Cardiac septum (tissue), 1 donor: ENCODE measurements at places on chromosomes 6 and 20.

GRCh38 chr20:64145458-64146300 is 18.6 kb upstream of the MYT1 start:
- DNase-seq: peak; percentile 65

DNA sequence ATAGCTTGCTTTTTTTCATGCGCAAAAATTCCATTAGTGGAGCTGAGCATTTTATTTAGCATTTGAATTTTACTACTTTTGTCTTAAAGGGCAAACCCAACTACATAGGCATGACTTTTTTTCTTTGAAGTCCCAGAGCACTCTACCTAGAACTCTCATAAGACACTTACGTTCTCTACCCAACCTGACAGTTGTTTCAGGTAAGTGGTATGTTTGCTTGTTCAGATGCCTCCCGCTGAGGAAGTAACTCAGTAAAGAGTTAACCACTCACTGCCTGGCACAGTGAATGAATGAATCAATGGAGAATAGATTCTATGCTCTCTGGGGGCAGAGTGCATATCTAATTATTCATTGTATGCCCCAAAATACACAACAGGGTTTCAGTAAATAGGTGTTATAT is 212.3 kb upstream of the PRDM1 start:
- DNase-seq: no peak

- DNase-seq: no peak
Observed at GRCh38 chr6:104409913-104410312, 449.8 kb downstream of the HACE1 start.

DNA sequence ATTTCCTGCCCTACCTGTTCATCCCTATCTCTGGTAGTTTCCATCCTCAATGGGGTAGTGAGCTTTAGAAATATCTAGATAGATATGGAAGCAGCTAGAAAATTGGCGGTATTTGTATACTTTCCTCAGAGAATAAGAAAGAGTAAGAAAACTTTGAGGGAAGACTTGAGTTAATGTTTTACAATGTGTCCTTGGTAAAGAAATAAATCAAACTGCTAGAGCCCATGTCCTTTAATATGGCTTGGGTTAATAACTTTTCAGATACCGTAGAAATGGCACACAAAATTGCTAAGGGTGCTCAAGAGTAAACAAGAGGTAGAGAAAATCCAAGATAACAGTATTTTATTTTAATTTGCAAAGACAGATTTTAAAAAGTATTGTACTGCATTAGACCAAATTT is 28.1 kb upstream of the PGK2 start:
- DNase-seq: no peak

DNA sequence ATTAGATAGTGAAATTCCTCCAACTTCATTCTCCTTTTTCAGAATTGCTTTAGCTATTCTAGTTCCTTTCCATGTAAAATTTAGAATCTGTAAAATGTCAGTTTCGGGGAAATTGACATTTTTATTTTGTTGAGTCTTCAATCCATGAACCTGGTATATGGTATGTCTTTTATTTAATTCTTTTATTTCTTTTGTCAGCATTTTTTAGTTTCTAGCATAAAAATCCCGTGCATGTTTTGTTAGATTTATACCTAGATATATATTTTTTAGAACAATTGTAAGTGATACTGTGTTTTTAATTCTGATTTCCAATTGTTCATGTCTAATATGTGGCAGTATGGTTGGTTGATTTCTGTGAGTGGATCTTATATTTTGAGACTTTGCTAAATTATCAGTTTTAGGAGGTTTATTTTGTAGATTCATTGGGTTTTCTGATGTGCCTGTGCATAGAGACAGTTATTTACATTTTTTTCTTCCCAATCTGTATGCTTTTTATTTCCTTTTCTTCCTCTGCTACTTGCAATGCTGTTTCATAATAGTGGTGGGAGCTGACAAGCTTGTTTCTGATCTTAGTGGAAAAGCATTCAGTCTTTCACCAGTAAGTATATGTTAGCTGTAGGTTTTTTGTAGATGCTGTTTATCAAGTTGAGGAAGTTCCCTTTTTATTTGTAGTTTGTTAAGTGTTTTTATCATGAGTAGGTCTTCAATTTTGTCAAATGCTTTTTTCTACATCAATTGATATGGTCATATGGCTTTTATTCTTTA is 13.7 kb downstream of the TAB2 start:
- no peak for DNase-seq

DNA sequence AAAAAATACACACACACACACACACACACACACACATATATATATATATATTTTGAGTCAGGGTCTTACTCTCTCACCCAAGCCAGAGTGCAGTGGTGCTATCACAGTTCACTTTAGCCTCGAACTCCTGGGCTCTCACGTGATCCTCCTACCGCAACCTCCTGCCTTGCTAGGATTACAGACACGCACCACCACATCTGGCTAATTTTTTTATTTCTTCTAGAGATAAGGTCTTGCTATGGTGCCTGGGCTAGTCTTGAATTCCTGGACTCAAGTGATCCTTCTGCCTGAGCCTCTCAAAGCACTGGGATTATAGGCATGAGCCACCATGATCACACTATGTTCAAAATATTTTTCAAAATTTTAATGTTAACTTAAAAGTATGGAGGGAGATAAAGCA is 43.5 kb downstream of the NUP153 start:
- DNase-seq: no peak

- DNase-seq: peak; percentile 72
Observed at GRCh38 chr20:19907326-19908056, 109.7 kb upstream of the NAA20 start.

GRCh38 chr20:49769048-49769581 is 43.5 kb upstream of the SLC9A8 start:
- DNase-seq: no peak

DNA sequence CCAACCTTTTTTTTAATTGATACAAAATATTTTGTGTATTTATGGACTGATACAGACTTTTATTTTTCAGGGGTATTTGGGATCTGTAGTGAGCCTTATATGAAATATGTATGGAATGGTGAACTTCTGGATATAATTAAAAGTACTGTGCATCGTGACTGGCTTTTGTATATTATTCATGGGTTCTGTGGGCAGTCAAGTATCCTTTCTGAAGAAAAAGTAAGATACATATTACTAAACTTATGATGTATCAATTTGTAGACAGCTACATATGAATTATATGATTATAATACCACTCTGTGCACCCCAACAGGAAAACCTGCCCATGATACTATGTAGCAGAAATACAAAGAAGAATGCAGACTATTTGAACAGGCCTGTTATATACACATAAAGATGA is 47.2 kb downstream of the FIG4 start:
- DNase-seq: no peak

- DNase-seq: no peak
Observed at GRCh38 chr6:135853227-135853626, 1.7 kb downstream of the PDE7B start.

- no peak for DNase-seq
Observed at GRCh38 chr6:3394671-3395070, 62.2 kb downstream of the SLC22A23 start.

GRCh38 chr20:595330-596308 is 14.5 kb downstream of the TCF15 start:
- no peak for DNase-seq
